Lung (tissue), 17 donors: ENCODE measurements at places on chromosomes 1 and 21. TPM values are rescaled to one million over a fixed set of nuclear protein-coding genes. Genes with fewer than 3 reads are reported as not detected.

The GNG12 gene
- total RNA-seq = 46.2 TPM

The VWA5B1 gene
- total RNA-seq = 0.31 TPM

The C1QTNF12 gene
- 2.5 TPM for total RNA-seq

The LCE2B gene
- total RNA-seq = not detected

The SPRR2A gene
- total RNA-seq = not detected

The DPYD gene
- total RNA-seq = 99.3 TPM

The MTARC2 gene
- total RNA-seq = 42.9 TPM

The AMY1B gene
- 4.3 TPM for total RNA-seq

The TMIGD3 gene
- total RNA-seq = 1.6 TPM

The TMEM269 gene
- 0.09 TPM for total RNA-seq

The MYOC gene
- total RNA-seq = 0.83 TPM

The BMP8B gene
- total RNA-seq = 4.9 TPM

The UTS2 gene
- total RNA-seq = not detected
